ENCODE measurements at places on chromosomes 1 and 21. TPM values are rescaled to one million over a fixed set of nuclear protein-coding genes. Genes with fewer than 3 reads are reported as not detected.

The NPHP4 gene
- polyA plus RNA-seq = 1.9 TPM

The KISS1 gene
- polyA plus RNA-seq = not detected

The URB1 gene
- 3.4 TPM for polyA plus RNA-seq

The MNDA gene
- 1.3 TPM for polyA plus RNA-seq

The THBS3 gene
- 11.0 TPM for polyA plus RNA-seq

GRCh38 chr1:189866606-189867005 is 611.1 kb downstream of the BRINP3 start:
- H3K4me3 ChIP-seq = no peak overlapping the region
- no peak overlapping the region for H3K27ac ChIP-seq
- H3K27me3 ChIP-seq = no peaks in the 10 kb centered on the region
- H3K4me1 ChIP-seq = no peaks in the 10 kb centered on the region

DNA sequence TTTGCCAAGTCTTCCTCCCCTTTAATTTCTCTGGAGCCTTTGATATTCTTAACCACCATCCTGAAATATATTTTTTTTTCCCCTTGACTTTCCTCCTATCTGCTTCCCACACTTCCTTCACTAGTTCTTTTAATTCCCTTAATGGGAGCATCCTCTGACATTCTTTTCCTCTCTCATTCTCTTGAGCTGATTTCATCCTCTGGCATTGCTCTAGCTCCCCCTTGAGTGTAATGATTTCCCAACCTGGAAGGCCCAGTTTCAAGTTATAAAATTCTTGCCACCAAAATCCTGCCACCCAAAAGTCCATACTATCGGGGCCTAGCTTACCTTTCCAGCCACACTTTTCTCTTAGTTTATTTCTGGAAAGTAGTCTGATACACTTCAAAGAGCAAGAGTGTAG is 39.5 kb upstream of the UBE2U start:
- no peaks in the 10 kb centered on the region for H3K36me3 ChIP-seq
- H3K4me3 ChIP-seq = no peak overlapping the region
- peaks cover 37% of the 10 kb centered on the region for H3K4me1 ChIP-seq
- no peaks in the 10 kb centered on the region for H3K27me3 ChIP-seq
- no peak overlapping the region for H3K27ac ChIP-seq
- DNase-seq = no peak

DNA sequence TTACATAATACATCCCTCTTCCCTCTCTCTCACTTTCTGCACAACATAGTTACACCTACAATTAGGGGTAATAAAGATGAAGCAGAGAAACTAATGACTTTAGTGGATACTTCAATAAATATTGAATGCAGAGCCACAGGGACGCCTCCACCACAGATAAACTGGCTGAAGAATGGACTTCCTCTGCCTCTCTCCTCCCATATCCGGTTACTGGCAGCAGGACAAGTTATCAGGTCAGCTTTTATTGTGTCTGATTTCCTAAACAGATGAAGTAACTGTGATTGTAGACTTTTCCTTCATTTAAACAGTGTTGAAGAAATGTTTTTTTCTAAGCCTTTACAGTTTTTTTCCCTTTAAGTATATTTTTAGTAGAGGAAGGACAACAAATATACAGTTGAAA is 281.6 kb downstream of the TPR start:
- DNase-seq = peak; percentile 20
- H3K36me3 ChIP-seq = no peaks in the 10 kb centered on the region
- no peak overlapping the region for H3K27ac ChIP-seq
- H3K4me1 ChIP-seq = no peaks in the 10 kb centered on the region
- H3K27me3 ChIP-seq = no peaks in the 10 kb centered on the region
- H3K4me3 ChIP-seq = no peak overlapping the region

- DNase-seq = no peak
- H3K27me3 ChIP-seq = no peaks in the 10 kb centered on the region
- no peak overlapping the region for H3K4me3 ChIP-seq
- no peaks in the 10 kb centered on the region for H3K36me3 ChIP-seq
Observed at GRCh38 chr1:84410328-84411095, 12.2 kb downstream of the DNASE2B start.

DNA sequence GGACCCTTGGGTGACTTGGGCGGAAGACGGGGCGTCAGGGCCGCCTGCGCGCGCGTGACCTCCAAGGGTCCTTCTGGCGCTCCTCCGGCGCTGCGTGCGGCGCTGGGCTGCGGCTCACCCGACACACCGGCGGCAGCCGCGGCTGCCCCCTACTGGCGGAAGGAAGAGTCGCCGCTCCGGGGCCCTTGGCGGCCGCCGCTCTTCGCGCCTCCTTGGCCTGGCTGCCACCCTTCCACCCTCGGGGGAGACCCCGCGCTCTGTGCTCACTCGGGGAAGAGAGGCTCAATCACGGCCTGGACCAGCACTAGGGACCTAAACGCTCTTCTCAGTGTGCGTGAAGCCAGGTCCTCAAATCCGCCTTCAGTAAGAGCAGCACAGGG is 89.7 kb downstream of the DMRTA2 start:
- peak; percentile 85 for DNase-seq
- H3K27me3 ChIP-seq = peaks cover 4% of the 10 kb centered on the region
- no peak overlapping the region for H3K27ac ChIP-seq
- peak overlapping the region; percentile 40 for H3K4me3 ChIP-seq
- no peaks in the 10 kb centered on the region for H3K36me3 ChIP-seq

- no peaks in the 10 kb centered on the region for H3K27me3 ChIP-seq
- no peaks in the 10 kb centered on the region for H3K36me3 ChIP-seq
- no peak overlapping the region for H3K27ac ChIP-seq
- no peak overlapping the region for H3K4me3 ChIP-seq
- DNase-seq = no peak
Observed at GRCh38 chr1:117142200-117142599, 20.7 kb upstream of the TRIM45 start.
